ENCODE measurements at places on chromosomes 16 and 17.

GRCh38 chr16:52070341-52071057 is 476.4 kb downstream of the TOX3 start:
- DNase-seq, result no peak

DNA sequence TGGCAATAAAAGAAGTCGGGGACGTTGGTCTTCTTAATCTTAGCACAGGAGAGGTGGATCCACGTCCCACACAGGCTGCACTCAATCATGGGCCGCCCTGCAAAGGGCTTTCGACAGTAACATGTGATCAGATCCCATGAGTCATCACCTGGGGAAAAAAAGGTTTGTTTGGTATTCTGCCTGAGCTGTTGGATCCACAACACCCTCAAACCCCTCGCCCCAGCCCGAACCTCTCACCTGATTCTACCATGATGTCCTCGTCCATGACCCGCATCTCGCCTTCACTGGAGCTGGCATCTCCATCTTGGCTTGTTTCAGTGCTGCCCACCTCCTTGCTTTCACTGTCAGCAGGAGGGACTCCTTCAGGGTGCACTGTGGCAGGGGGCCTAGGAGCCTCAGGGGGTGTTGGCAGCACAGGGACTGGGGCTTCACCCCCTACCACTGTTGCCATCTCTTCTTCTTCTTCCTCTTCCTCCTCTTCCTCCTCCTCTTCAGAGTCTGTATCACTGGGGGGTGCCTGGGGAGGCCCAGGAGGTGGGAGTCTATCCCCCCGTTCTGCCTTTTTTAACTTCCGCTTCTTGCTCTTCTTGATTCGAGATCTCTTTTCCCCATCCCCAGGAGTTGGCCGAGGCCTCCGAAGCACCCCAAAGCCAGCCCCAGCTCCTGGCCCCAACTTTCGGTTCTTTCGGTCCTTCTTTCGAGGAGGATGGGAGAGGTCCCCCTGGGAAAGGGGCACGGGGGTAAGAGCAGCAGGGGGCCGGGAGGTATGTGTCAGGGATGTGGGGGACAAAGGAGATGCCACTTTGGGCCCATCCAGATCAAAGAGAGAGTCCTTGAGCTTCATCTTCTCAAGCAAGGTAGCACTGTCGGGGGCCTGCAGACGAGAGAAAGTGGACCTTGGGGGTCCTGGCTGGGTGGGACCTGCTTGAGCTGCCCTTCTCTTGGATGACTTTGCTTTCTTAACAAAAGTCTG is 1.7 kb upstream of the DVL2 start:
- no peak for DNase-seq

GRCh38 chr16:68776821-68777485 is 39.9 kb downstream of the CDH1 start:
- peak; percentile 70 for DNase-seq

DNA sequence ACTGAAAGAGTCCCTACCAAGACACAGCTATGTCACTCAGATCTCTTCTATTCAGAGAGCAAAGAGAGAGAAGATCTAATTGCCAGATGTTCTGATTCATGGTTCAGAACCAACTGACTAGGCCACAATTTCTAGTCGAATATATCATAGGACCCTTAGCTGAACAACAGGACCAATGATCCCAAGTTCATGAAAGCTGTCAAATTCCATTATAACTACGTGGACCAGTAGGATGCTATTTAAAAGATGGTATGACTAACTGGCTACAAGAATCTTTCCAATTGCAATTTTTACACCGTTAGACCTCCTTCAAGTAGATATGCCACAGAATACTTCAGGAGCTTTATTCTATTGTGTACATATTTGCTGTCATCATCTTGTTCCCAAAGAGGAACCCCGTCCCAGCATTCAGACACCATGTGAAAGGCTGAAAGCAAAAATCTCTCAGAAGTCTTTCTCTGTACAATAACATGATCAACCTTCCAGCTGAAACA is 26.0 kb downstream of the DCUN1D3 start:
- no peak for DNase-seq

DNA sequence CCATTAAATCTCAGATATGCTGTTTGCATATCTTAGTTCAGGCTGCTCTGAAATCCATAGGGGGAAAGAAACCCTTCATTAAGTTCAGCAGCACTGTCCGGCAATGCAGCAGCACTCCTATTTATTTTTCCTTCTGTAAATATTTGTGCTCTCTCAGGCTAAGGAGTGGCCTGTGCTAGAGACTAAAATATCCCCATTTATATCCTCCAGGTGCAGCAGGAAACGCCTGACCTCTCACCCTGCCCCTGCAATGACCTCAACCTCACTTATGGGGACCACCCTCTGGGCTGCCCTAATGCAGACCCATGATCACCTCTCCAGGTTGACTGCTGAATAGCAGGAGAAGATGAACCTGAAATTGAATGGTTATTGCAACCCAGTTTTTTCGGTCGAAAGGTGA is 165.0 kb upstream of the ELAC2 start:
- DNase-seq, result no peak

- DNase-seq, result no peak
Observed at GRCh38 chr17:83204230-83204725, 124.9 kb downstream of the METRNL start.

DNA sequence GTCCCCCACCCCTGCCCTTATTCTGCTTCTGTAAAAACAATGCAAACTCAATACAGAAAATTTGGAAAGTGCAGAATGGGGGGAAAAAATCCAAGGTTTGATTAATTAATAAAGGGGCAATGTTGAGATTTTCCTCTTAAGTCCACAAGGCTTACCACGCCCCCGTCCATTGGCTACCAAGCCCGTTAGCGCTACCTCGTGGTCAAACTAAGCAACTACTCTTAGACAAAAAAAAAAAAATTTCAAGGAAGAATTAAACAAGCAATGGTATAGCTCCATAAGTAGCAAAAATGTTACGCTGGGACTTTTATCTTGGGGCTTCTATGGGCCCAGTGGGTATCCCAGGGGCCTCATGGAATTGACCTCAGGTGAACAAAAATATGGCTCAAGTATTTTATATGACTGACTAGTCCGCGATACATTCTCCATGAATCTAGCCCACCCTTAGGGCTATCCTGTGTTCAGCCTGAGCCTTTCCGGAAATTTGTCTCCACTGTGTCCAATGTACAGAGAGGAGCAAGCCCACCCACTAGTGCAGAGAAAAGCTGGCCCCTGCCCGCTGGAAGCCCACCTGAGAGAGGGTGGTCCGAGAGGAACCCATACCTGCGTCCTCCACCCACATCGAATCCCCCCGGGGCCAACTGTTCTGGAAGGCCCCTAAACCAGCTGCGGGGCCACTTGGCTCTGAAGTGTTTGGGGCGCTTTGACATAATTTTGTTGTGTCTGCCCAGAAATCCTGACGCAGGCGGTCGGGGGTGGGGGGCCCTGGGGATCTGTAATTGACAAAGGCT is 19.1 kb upstream of the TEX2 start:
- peak; percentile 79 for DNase-seq

- no peak for DNase-seq
Observed at GRCh38 chr16:56607675-56608042, 725 bp upstream of the MT2A start.

- DNase-seq, result no peak
Observed at GRCh38 chr17:81230043-81230820, 7.5 kb upstream of the CEP131 start.

GRCh38 chr17:53894591-53894990 is 71.9 kb downstream of the KIF2B start:
- DNase-seq, result no peak

GRCh38 chr16:81810894-81811538 is 31.9 kb downstream of the PLCG2 start:
- DNase-seq, result no peak

GRCh38 chr17:18910881-18911280 is 41.1 kb upstream of the SLC5A10 start:
- no peak for DNase-seq

DNA sequence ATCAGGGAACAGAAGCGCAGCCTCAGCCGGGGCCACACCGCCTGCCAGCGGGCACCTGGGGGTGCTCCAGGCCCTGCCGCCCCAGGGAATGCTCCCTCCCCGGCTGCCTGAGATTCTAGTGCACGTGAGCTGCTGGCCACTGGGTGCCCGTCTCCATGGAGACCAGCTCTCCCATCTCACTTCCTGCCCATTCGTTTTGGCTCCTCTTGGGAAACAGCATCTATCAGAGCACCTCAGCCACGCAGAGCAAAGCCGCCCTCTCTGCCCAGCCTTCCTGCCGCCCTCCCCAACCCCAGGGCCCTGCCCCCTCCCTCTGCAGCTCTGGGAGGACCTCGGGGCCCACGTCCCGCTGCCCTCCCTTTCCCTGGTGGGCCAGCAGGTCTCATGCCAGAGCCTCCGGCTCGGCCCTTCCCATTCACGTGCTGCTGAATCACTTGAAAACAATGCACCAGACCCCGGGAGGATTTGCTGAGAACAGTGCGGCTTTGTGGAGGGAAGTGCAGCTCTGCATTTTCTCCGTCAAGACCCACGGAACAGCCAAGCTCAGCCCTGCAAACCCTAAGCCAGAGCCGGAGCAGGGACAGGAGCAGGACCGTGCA is 19.4 kb downstream of the CEP295NL start:
- no peak for DNase-seq

DNA sequence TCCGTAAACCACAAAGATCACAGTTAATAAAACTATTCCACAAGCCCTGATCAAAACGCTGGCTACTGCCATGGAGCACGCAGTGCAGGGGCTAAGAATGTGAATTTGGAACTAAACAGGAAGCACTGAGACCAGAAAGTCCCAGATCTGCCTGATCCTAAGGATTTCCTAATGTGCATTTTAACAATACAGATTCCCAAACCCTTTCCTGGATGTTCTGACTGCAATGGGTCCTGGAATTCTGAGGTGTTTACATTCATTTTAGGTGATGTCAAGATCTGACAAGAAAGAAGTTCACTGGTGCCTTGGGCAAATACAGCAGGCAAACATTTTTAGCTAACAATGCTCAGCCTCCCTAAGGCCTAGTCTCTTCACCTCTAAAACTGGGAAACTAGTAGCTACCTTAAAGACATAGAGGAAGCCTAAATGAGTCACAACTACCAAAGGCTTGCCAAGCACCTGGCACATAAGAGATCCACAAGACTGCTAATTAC is 10.3 kb downstream of the NSMCE1 start:
- no peak for DNase-seq

- DNase-seq, result no peak
Observed at GRCh38 chr17:79108232-79108850, 33.7 kb downstream of the ENGASE start.

- DNase-seq, result no peak
Observed at GRCh38 chr17:29349409-29349808, 40.8 kb upstream of the TAOK1 start.

DNA sequence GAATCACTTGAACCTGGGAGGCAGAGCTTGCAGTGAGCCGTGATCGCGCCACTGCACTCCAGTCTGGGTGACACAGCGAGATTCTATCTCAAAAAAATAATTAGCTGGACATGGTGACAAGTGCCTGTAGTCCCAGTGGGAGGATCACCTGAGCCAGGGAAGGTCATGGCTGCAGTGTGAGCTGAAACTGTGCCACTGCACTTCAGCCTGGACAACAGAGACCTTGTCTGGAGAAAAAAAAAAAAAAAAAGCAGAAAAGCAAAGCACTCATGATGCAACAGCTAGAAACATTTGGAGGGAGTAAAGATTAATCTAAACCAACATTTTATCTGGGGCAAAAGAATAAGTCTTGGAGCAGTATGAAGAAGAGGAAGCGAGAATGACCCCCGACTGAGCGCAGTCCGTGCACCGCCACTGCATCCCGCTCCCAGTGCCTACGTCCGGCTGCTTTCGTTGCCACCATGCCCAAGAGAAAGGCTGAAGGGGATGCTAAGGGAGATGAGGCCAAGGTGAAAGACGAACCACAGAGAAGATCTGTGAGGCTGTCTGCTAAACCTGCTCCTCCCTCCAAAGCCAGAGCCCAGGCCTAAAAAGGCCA is 8.2 kb downstream of the PRPSAP1 start:
- DNase-seq, result no peak

DNA sequence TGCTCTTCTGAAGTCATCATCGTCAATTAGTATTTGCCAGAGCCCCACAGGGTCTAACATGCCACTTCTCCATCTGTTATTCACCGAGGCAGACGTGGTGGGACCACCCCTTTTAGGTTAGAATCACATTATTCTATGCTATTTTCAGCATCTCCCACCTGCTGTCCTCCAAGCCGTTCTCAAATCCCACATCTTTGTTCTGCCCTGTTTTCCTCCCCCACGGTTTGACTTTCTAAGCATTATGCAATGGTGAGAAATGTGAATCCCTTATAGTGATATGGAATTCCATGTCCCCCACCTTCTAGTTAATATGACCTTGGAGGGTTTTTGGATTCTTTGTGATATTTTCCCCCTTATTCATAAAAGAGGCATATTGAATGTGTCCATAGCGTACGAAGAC is 634.1 kb upstream of the RBFOX1 start:
- DNase-seq, result no peak

DNA sequence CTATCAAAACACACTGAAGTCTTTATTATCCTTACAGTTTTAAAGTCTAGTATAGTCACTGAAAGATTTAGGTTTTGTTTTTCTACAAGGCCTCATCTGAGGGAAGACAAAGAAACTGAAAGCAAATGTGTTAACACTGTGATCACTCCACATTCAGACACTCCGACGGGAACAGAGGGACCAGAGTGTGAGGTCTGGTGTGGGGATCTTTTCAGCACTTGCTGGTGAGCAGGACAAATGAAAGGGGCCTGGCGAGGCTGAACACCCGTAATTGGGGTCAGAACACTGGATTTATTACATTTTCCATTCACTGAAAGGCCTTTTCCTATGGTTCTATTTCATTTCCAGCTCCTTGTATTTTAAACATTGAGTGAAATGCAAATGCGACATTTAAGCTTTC is 910.5 kb downstream of the CDH11 start:
- DNase-seq, result no peak

- DNase-seq, result no peak
Observed at GRCh38 chr17:9472541-9472940, 103.1 kb downstream of the STX8 start.

DNA sequence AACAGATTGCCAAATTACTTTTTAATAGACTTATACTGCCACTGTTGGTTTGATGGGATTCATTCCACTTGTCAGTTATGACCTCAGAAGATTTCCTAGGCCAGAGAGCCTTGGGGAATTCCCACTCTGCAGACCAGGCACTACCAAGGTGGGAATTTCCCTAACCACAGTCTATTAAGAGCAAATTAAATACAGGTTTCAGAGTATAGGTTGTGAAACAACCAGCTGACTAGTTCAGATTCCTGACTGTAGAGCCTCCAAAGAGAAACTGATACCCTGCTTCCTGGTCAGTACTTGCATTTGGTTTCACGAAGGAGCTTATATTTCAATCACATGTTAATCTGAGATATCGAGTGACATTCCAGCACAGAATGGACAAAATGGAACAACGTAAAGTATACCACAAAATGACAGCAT is 186.5 kb downstream of the STX8 start:
- DNase-seq, result no peak

GRCh38 chr17:57102122-57102521 is 17.1 kb downstream of the AKAP1 start:
- DNase-seq, result peak; percentile 74
